Renal cortex interstitium (tissue), 15 donors: ENCODE measurements at places on chromosomes 2 and 18.

GRCh38 chr2:190722061-190722759, 73.3 kb downstream of the NAB1 start:
- no peak for DNase-seq

DNA sequence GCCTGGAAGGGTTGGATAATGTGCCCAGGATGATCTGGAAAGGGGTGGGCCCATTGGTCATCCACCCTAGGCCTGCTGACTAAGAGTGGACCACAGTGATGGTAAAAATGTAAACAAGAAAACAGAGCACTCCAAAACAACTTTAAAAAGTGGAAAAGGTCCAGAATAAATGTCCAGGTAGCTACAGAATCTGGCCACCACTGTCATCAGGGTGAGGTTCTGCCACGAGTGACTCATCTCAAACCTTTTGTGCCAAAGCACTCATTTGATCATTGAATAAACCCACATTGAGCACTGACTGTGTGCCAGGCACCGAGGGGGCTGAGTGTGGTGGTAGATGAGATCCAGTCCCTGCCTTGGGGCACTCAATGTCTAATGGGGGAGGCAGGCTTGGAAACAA, 64.9 kb downstream of the EMX1 start:
- DNase-seq: no peak

DNA sequence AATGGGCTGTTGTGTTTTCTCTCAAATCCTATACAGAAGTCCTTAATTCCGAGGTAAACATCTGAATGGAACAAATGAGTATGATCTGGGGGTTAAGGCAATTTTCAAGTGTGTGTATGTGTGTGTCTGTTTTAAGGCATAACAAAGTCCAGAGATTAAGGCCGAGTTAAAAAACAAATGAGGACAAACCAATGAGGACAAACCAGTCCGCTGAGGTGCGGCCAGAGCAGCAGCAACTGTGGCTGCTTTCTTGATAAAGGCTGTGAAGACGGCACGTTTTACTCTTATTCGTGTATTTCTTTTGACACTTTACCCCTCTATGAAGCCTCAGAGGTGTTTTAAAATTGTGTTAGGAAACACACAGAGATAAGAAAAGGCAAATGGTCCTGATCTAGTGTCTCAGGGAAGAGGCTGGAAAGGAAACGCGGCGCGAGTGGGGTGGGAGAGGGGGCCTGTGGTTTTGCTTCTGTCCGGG, 495 bp upstream of the GULP1 start:
- peak; percentile 39 for DNase-seq

- DNase-seq: no peak
These were observed 41.6 kb upstream of the TFCP2L1 start for GRCh38 chr2:121326628-121327027.

DNA sequence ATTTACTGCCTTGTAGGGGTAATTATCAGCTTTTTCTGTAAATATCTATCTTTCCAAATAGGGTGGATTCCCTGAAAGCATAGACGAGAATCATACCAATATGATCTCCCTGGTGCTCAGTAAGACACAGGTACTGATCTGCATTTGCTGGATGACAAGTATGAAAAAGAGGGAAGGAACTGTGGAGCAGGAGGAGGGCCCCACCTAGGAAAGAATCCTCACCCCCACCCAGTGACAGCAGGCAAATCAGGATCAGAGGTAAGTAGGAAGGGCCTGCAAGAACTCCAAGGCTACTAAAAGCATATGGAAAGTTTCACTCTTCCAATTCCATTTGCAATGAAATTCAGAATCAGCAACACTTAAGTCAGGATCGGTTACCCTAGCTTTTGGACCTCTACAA, 42.3 kb downstream of the METTL8 start:
- DNase-seq: no peak
